NCI-H82 (cell line): ENCODE measurements at places on chromosomes 1 and 21.

GRCh38 chr21:38126666-38127303, 130.0 kb upstream of the KCNJ15 start:
- DNase-seq = peak; percentile 81

GRCh38 chr1:21935891-21936365, 1.2 kb downstream of the HSPG2 start:
- DNase-seq = peak; percentile 34

DNA sequence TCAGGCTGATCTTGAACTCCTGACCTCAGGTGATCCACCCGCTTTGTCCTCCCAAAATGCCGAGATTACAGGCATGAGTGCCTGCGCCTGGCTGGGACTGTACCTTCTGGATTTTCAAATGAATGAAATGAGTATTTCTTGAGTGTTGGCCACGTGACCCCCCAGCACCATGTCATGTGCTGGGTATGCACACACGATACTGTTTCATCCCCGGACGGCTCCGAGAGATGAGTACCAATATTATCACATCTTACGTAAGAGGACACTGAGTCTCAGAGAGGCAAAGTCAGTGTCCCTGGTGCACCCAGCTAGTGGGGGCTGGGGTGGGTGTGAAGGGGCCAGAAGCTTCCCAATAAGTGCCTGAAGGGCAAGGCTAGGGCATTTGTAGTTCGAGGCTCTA, 780 bp upstream of the CROCC start:
- DNase-seq = no peak

GRCh38 chr1:205382561-205382960, 25.8 kb upstream of the KLHDC8A start:
- DNase-seq = no peak

GRCh38 chr1:201883786-201884185, 4.9 kb upstream of the SHISA4 start:
- no peak for DNase-seq

- peak; percentile 95 for DNase-seq
Measured at GRCh38 chr1:1809489-1809888, 31.2 kb upstream of the NADK start.

GRCh38 chr21:20522611-20523010, 475.6 kb upstream of the NCAM2 start:
- DNase-seq = no peak

DNA sequence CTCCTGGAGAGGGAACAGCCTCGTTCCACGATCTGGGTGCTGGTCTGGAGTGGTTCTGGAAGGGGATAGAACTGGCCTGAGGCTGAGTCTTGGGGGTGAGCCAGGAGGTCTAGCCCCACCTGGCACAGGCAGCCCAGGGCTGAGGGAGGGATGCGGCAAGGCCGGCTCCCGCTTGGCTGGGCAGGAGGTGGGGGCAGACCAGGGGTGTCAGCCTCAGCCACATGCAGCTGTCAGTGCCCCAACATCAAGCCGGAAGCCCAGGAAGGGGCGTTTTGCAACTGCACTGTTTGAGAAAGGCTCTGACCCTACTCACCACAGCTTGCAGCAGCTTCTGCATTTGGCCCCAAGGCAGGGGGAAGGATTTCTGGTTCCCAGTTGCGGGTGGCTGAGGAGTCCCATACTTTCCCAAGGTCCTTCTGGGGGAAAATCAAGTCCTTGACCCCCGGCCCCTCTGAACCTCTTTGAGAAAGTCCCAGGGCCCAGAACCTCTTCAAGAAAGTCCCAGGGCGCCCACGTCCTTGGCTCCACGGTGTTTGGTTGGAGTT, 2.0 kb downstream of the EFHD2 start:
- DNase-seq = peak; percentile 23

DNA sequence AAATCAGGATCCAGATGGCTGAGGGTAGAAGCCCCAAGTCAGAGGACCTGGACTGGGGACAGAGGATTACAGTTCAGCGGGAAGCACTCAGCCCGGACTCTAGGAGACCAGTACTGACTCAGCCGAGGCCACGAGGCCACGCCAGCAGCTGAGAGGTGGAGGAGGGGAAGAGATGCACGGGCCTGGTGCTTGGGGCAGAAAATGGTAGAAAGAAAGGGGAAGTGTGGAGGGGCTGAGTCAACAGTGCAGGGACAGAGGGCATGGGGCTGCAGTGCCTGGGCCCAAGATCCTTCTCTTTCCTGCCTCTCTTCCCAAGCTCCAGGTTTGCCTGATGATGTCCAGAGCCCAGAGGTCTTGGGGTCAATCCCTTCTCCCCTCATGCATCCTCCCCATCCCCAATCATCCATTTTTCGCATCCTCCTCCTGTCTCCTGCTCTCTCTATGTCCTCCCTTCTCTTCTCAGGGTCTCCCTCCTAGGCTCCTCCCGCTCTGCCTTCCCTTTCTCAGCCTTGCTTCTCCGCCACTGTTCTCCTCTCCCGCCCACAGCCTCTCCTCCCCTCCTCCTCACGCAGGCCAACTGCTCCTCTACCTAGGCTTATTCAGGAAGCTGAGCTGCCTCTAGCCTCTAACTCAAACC, 7.7 kb downstream of the ARHGEF2 start:
- peak; percentile 83 for DNase-seq

- peak; percentile 56 for DNase-seq
Measured at GRCh38 chr1:115545791-115546733, 95.7 kb upstream of the VANGL1 start.

GRCh38 chr1:176605176-176605575, 142.2 kb downstream of the PAPPA2 start:
- no peak for DNase-seq
